Putamen (tissue), 1 donor: ENCODE measurements at places on chromosomes 2 and 18.

- no peak for DNase-seq
Observed at GRCh38 chr2:207875473-207876212, 105.9 kb upstream of the FZD5 start.

GRCh38 chr2:11738589-11739436 lies 7.6 kb upstream of the LPIN1 start:
- DNase-seq = no peak

DNA sequence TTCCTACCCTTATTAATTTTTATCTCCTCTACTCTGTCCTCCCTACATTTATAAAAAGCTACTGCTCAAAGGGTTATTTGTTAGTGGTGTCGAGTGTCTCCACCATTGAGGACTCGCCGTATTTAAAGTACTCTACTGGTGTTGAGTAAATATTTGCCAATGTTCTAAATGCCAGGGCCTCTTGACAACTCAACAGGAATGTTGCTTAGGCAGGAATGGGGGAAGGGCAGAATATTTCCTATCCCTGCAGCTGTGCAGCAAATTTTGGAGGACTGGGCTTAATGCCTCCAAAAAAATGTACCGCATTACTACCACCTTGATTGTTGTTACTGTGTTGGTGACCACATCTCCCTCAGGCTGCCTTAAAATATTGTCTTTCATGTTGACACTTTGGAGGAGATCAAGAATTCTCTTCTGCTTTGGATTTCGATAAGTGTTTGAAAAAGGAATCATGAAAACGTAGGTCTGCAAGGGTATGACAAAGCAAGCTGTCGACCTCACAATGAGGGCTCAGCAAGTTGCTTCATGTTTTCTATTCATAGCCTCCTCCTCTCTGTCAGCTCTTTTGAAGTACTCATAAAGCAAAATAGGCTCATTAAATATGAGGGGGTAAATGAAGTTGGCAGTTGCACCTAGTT lies 84.3 kb downstream of the EFEMP1 start:
- no peak for DNase-seq

GRCh38 chr2:68751397-68752339 lies 17.1 kb downstream of the ARHGAP25 start:
- DNase-seq = peak; percentile 78

- peak; percentile 18 for DNase-seq
Observed at GRCh38 chr2:17851731-17852585, 26.5 kb upstream of the KCNS3 start.

- DNase-seq = no peak
Observed at GRCh38 chr18:10131081-10131459, 217.3 kb downstream of the VAPA start.

- no peak for DNase-seq
Observed at GRCh38 chr2:165219481-165219880, 15.6 kb upstream of the SCN3A start.

- no peak for DNase-seq
Observed at GRCh38 chr2:209637293-209637692, 134.3 kb upstream of the UNC80 start.

DNA sequence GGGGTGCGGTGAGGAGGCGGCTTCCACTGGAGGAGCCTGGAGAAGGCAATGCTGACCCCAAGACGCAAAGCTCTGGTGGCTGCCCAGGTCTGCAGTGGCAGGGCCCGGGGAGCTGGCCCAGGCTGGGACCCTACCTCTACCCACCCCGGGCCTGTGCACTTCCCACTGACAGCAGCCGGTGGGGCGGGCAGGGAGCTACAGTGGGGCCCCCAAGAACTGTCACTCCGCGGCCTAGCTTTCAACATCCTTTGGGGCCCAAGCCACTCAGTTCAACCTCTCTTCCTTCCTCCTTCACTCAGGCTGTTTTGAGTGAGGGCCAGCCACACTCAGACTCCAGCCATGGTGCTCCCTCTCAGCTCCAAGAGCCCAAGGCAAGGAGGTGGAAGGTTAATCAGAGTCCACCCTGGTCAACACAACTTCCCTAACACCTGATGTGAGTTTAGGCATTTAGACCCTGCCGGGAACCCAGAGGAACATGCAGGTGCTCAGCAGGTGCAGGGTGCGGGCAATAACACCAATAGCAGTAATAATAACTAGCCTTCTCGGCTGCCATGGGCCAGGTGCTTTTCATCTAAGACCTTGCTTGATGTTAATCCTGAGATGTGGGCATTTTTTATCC lies 93.6 kb downstream of the ZFP36L2 start:
- no peak for DNase-seq

DNA sequence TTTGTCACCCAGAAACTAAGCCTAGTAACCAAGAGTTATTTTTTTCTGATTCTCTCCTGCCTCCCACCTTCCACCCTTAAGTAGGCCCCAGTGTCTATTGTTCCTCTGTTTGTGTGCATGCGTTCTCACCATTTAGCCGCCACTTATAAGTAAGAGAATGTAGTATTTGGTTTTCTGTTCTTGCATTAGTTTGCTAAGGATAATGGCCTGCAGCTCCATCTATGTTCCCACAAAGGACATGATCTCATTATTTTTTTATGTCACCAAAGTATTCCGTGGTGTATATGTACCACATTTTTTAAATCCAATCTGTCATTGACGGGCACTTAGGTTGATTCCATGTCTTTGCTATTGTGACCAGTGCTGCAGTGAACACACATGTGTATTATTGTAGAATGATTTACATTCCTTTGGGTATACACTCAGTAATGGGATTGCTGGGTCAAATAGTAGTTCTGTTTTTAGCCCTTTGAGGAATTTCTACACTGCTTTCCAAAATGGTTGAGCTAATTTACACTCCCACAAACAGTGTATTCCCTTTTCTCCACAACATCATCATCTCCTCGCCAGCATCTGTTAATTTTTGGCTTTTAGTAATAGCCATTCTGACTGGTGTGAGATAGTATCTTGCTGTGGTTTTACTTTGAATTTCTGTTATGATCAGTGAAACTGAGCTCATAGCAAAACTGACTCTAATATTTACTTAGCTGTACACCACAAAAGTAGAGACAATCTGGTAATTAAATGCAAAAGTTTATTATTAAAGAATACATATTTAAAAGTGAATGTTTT lies 660.1 kb upstream of the SLC8A1 start:
- no peak for DNase-seq

- no peak for DNase-seq
Observed at GRCh38 chr2:98692090-98693054, 38.6 kb downstream of the MGAT4A start.

- DNase-seq = no peak
Observed at GRCh38 chr18:46034230-46034629, 37.8 kb downstream of the PSTPIP2 start.

DNA sequence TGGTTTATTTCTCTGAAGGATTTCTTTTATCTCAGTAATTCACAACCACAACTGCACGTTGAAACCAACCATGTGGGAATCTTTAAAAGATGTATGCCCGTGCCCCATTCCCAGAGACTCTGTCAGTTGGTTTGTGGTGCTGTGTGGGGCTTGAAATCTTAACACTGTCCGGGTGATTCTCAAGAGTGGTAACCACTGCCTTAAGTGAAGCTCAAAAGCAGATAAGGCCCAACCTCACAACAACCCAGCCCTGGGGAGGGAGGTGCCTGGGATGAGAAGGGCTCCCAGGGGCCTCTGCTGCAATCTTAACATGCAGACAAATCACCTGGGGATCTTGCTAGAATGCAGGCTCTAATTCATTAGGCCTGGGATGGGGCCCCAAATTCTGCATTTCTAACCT lies 13.4 kb downstream of the AOX1 start:
- no peak for DNase-seq

DNA sequence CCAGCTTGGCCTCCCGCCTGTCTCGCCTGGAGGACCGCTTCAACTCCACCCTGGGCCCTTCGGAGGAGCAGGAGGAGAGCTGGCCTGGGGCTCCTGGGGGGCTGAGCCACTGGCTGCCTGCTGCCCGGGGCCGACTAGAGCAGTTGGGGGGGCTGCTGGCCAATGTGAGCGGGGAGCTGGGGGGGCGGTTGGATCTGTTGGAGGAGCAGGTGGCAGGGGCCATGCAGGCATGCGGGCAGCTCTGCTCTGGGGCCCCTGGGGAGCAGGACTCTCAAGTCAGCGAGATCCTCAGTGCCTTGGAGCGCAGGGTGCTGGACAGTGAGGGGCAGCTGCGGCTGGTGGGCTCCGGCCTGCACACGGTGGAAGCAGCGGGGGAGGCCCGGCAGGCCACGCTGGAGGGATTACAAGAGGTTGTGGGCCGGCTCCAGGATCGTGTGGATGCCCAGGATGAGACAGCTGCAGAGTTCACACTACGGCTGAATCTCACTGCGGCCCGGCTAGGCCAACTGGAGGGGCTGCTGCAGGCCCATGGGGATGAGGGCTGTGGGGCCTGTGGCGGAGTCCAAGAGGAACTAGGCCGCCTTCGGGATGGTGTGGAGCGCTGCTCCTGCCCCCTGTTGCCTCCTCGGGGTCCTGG lies 3.7 kb upstream of the KHK start:
- no peak for DNase-seq

- no peak for DNase-seq
Observed at GRCh38 chr18:45373286-45373880, 241.9 kb upstream of the SLC14A2 start.

DNA sequence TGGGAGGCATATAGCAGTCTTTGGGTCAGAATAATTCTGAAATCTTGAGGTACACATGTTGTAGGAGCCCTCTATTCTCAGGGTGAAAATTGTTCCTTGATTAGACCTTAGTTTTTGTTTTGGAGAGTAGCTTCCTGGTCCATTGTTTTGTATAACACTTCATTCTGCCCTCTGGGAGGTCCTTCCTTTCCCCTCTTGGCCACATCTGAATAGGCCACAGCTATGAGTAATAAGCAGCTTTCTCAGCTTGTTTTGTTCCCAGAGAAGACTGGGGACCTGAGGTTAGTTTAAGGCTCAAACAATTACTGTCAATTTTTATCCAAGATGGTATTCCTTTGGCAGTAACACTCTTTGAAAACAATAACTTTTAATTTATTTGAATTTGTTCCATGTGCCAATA lies 72.6 kb upstream of the NOL4 start:
- no peak for DNase-seq

DNA sequence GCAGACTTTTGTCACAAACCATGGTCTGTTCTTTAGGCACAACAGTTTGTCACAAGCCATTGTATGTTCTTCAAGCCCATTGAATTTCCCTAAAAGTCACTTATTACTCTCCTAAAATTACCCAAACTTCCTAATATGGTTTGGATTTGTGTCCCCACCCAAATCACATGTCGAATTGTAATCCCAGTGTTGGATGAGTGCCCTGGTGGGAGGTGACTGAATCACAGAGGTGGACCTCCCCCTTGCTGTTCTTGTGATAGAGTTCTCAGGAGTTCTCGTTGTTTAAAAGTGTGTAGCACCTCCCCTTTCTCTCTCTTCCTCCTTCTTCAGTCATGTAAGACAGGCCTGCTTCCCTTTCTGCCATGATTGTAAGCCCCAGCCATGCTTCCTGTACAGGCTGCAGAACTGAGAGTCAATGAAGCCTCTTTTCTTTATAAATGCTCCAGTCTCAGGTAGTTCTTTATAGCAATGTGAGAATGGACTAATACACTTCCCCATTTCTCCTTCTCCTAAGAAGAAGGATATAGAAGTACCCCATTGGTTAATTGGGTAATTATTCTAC lies 11.2 kb upstream of the GYPC start:
- DNase-seq = no peak

- no peak for DNase-seq
Observed at GRCh38 chr2:224268441-224268840, 133.5 kb downstream of the FAM124B start.

GRCh38 chr2:10212827-10213226 lies 89.9 kb upstream of the HPCAL1 start:
- no peak for DNase-seq

- no peak for DNase-seq
Observed at GRCh38 chr2:121955872-121956271, 200.4 kb downstream of the TSN start.

DNA sequence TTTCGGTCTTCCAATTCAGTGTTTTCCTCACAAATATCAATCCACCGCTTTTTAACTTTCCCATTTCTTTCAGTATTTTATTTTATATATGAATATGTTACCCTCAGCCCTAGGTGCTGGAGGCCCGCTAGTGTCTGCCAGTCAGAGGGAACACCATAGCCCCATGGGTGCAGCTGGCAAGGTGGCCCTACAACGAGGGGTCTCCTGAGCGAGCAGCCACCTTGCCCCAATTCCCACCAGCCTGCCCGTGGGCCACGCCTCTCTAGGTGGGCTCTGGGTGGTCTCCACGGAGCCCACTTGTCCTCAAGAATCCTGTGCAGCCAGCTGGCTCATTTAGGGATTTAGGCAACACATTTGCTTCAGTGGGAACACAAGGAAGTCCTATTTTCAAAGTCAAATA lies 72.5 kb upstream of the RGPD5 start:
- no peak for DNase-seq

GRCh38 chr2:196137271-196137670 lies 34.1 kb downstream of the STK17B start:
- DNase-seq = no peak

- no peak for DNase-seq
Observed at GRCh38 chr2:40844353-40845277, 392.7 kb upstream of the SLC8A1 start.

DNA sequence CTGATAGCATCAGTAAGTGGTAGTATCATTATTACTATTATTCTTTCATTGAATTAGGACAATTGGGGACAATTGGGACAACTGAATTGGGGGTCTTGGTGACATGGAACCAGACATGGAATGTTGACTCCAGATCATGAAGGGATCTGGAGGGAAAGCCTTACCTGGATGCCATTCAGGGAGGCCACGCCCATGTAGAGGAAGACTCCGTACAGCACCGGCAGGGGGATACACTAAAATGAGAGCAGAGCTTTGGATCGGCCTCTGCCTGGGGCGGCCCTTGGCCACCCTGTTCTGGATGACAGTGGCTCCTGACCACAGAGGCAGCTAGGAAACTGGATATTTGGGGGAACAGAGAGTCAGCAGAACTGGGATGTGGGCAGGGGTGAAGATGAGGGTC lies 29.2 kb downstream of the MTHFD2 start:
- no peak for DNase-seq

DNA sequence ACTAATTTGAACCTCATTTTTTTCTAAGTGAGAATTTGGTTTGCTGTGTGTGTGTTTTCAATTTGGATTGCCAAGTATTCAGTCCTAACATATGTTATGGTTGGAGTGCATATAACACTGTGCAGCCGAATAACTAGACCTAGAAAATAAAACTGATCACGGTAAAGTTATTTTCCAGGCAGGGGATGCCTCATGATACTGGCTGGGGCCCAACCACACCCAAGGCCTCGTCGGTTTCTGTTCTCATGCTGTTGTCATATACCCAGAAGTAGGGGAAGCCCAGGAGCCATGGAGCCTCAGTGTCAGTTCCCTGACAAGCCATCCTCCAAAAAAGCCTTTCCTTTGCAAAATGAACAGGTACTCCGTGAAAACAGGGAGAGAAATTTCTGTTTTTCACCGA lies 160.2 kb downstream of the GBX2 start:
- DNase-seq = no peak

DNA sequence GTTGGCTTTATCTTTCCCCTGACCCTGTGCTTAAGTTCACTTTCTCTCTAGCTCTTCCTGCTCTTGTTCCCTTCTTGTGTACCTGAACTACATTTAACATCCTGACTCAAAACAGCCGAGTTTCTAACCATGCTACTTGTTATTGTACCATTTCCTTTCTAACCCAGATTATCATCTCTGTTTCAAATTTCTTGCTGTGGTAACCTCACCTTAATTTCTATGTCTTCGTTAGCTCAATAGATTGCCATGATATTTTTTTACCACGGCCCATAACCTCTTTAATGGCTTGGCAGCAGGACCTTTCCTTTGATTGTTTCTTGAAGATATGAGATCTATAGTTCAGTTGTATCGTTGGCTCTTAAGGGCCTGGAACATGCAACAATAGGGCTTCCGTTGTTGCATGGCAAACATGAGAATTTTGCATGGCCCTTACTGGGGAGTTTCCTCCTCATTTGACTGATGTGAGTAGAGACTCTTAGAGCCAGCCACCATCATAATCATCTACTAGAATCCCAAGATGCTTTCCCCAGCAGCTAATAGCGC lies 11.1 kb downstream of the CFAP36 start:
- DNase-seq = no peak
